ENCODE measurements at places on chromosomes 6 and 20.

DNA sequence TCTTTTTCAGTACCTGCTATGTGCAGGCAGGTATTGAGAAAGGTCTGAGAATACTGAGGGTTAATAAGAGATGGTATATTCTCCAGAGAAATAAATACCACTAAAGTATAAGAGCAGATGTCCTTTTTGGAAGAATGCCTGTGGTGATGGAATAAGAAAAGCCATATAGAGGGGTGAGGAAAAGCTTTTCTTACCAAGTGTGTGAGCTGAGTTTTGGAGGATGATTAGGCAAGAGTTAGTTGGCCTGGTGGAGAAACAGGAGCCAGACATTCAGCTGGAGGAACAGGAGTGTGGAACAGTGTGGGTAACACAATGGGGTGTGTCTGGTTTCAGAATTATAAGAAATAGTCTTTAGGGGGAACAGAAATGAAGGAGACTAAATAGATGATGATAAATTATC, 19.9 kb downstream of the ZNF451 start:
- no peak for DNase-seq

DNA sequence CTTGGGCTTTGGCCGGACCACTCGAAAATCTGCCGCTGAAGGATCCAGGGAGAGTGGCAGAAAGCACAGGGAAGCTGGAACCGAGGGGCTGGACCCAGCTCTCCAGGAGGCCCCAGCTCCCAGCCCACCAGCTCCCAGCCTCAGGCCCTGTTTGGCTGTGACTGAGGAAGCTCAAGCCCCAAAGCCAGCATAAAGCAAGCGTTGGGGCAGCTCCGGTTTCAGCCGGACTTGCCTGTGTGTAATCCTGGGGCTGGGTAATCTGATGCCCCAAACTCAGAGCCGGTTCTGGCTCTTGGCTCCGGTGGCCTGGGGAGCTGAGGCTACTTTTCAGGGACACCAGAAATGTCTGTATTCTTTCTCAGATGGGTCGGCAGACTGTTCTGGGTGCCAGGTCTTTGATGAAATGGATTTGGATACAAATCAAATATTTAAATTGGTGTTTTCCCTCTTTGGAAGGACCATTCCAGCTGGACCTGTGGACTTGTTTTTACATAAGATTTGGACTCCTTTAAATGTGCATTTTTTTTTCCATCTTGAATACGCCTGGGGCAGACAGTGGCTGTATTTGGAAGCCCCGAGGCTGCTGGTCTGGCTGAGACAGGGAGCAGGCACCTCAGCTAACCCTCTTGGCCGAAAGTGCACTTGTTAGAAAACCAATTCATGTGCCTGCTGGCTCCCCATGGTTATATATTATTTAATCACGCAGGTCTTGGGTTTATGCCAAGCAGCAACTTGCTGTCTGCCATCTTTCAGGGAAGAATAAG, 29.7 kb downstream of the RPP40 start:
- no peak for DNase-seq

GRCh38 chr6:15296735-15297134, 50.9 kb downstream of the JARID2 start:
- no peak for DNase-seq

DNA sequence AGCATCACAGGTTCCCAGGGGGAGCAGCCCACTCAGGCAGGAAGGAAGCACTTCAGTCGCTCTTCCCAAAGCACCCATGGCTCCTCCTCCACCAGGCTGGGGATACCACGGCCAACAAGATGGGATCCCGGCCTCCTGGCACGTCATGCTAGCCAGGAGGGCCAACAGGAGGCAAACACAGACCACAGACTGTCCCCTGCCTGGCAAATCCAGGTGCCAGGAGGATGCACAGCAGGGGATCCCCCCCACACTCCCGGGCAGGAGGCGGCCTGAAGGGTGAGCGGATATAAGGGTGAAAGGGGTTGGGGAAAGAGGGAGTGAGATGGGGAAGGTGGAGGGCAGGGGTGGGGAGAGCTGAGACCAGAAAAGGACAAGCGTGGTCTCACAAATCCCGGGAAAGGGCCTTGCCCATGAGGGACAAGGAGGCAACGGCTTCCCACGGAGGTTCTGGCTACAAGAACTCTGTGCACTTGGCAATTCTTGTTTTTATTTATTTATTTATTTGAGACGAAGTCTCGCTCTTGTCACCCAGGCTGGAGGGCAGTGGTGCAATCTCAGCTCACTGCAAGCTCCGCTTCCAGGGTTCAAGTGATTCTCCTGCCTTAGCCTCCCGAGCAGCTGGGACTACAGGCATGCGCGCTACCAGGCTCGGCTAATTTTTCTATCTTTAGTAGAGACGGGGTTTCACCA, 7.2 kb downstream of the PXDC1 start:
- no peak for DNase-seq

GRCh38 chr6:140677781-140678528, 1303.5 kb upstream of the CITED2 start:
- no peak for DNase-seq

GRCh38 chr6:41568585-41569384, 22.6 kb downstream of the FOXP4 start:
- no peak for DNase-seq

DNA sequence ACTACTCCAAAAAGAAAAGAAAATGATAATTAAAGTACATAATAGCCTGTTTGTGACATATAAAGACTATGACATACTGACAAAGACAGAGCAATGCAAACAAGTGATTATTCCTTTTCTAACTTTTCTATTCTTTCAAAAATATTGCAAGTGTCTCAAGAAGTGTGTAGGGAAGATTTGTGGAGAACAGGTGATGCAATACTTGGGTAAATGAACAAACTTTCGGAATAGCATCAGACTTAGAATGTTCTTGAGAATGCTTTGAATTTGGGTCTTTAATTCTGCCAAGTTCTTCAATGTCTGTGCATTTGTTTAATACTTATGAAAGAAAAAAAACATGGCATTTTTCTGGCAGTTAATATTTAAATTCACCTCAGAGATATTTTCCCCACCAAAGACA, 40.0 kb upstream of the TRDN start:
- DNase-seq = no peak

DNA sequence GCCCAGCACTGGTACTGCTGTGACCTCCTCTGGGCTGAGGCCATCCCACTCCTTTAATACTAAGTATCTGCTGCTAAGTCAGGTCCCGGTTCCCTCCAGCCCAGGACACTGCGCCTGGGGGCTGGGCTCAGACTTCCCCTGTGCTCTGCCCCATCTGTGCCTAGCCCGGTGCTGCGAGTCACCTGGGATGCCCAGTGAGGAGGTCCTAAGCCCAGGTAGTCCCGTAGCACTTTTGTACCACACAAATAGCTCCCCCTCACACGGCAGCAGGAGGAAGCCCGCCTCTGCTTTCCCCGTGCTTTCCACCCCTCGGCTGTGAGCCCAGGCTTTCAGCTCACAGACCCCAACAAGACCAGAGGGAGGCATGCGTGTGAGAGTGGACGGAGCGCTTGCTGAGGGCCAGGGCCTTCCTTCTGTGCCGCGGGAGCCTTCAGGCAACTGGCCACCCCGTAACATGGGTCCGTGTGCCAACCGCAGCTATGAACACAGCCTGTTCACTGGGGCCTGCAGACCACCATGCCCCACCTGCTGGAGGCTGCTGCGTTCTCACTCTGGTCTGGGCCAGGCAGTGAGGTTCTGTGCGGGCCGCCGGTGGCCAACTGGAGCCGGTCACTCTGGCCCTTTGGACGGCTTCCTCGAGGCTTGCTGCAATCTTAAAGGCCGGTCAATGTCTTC, 79.9 kb upstream of the MPC1 start:
- no peak for DNase-seq

DNA sequence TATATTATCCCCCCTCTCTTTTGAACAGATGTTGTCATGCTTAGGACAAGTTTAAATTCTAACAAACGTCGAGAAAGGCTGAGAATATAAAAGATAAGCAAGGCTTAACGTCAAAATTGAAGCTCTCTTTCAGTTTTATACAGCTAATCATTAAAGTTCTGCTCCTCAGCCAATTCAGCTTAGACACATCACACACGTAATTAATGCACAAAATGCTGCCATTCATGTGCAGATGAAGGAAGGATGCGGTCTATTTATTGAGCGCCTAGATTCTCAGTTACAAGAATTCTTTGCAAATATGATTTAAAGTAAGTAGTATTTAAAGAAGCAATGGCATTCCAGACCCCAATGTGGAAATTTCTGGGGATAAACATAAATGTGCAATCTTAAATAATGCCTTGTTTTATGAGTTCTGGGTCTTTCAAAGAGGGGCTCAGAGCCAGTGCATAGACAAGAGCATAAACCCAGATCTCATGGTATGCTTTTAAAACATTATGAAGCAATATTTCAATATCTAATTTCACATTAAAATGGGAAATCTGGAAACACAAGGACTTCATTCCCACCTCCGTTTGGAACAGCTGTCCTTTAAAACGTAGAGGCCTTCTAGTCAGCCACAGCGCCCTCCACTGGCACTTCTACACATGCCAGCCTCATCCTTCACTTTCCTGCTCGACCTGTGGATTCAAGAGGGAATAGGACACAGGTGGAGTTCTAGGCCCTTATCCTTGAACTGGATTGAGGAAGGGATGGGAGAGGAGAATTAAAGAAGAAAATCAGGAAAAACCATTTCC, 85.8 kb downstream of the LYRM4 start:
- DNase-seq = no peak

DNA sequence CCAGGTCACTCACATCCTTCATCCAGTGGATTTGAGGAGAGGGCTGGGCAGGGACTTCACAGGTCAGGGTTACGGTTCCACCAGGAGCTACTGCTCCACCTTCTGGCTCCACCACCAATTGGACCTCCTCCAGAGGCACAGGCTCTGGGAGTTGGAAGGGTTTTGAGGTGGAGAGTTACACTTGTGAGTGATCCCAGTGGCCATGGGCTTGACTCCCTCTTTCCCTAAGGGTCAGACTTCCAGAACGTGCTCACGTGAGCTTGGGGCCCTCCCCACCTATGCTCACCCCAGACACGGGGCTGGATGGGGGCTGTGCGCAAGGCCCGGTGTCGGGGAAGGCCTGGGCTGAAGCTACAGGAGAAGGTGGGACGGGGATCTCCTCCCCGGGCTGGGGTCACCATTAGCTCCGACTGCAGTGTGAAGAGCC, 1.5 kb downstream of the AGER start:
- DNase-seq = no peak

DNA sequence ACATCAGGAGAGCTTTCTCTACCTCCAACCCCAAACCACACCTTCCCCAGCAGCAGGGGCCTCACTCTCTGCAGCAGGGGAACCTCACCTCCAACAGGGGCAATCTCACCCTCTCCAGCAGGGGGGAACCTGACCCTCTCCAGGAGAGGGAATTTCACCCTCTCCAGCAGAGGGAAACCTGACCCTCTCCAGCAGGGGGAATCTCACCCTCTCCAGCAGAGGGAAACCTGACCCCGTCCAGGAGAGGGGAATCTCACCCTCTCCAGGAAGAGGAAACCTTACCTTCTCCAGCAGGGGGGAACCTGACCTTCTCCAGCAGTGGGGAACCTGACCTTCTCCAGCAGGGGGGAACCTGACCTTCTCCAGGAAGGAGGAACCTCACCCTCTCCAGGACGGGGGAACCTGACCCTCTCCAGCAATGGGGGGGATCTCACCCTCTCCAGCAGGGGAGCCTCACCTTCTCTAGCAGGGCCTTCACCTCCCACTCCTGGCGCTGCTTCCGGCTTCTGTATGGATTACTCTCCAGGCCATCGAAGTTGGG, 3.1 kb downstream of the B3GALT4 start:
- DNase-seq = no peak

DNA sequence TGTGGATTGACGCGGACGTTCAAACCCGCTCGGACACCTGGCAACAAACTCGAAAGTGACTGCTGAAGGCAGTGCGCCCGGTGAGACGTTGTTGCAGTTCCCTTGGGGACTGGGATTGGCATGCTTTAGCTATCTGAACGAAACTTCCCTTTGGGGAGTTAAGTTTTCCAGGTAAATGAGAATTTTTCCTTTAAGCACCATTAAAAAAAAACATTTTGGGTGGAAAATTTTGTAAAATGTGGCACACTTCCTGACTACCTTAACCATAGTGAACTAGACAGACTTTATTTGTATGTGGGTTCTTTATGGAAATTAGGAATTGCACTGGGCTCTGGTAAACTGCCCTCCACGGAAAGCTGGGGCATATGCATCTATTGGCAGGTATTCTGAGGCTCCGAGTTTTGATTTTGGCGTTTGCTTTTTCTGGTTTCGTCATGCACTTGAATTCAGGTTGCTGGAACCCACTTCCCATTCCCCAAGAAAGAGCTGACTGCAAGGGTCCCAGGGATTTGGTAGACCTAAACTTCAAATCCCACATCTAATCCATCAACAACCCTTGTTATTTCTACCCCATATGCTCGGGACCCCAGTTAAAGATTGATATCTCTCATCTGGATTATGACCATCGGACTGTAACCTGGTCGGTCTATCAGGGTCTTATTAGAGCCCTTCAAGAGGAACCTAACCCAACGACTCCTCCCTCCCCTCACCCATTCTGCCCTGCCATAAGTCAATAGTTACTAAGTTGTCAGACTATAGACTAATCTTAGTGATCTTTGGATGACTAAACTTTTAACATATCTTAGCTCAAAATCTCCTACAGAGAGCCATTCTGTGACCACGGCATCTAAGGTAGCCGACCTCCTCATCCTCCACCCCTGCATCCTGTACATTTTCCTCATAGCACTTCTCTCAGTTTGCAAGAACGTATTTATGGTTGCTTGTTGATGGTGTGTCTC, 800 bp upstream of the DYNLT1 start:
- DNase-seq = no peak

- DNase-seq = no peak
These were observed 110.5 kb upstream of the EEF1E1 start for GRCh38 chr6:8212720-8213434.

DNA sequence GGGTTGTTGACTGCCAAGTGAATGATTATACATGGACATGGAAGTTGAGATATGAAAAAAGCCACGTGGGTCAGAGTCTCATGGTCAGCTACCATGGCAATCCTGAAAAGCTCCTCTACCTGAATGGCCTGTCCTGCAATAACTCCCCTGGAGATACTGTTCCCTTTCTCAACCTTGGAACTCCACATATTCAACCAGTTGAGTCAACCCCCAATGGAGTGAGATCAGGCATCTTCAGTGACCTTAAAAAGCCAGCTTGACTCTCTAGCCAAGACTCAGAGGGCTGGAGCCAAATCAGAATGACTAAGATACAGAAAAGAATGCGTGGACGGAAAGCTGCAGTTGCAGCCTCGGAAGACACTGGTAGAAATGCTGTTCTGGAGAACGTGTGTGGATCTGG, 341.3 kb downstream of the FOXA2 start:
- DNase-seq = no peak

DNA sequence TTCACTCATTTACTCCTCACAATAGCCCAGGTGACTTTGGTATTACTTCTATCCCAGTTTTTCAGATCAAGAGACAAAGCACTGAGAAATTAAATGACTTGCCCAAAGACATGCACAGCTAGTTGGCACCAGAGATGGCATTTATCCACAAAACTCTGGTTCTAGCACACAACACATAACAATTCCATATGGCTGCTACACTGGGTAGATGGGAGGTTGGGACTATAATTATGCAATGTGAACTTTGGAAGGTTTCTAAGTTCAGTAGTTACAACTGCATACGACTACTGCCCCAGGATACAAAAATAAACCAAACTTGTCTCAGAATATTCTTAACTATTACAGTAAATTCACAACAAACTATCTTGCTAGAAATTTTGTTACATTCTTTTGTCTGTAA, 54.2 kb upstream of the MLIP start:
- DNase-seq = no peak

Measured in stimulated activated CD8-positive, alpha-beta memory T cell treated with anti-CD3 and anti-CD28 coated beads, Interleukin-7, amount 100 ng/mL, for 1 hour (primary cell).